ENCODE measurements at places on chromosomes 4 and X. TPM values are rescaled to one million over a fixed set of nuclear protein-coding genes. Genes with fewer than 3 reads are reported as not detected.

GRCh38 chr4:102344954-102345794 is at the start of gene SLC39A8:
SLC39A8 (minus strand) TSS chr4:102345482; CDS start chr4:102344662, 820 bp downstream.
- peak; percentile 84 for DNase-seq

DNA sequence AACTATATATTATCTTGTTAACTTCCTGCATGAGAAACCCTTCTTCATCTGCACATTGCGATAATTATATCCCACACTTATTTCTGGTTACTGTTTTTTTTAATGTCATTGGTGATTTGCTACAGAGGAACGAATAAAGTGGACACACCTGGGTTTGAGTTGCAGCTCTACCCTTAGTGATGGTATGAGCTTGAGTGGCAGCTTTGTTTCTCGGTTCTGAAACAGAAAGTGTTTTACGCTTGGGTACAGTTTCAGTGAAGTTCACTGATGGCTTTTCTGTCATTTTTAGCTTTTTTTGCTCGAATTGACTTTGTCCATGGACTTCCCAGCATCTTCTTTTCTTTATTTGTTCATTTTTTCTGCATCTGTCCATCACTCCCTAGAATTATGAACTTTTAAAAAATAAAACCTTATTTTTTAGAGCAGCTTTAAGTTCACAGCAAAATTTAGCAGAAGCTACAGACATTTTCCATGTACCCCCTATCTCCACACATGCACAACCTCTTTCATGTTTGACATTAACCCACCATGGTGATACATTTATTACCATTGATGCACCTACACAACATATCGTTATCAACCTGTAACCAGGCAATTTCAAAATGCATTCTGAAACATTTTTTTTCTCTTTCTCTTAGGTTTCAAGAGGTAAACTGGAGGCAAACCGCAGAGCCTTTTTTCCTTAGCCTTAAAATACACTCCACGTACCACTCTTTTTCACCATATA is 1041.6 kb upstream of the PRKX start:
- DNase-seq, result no peak

DNA sequence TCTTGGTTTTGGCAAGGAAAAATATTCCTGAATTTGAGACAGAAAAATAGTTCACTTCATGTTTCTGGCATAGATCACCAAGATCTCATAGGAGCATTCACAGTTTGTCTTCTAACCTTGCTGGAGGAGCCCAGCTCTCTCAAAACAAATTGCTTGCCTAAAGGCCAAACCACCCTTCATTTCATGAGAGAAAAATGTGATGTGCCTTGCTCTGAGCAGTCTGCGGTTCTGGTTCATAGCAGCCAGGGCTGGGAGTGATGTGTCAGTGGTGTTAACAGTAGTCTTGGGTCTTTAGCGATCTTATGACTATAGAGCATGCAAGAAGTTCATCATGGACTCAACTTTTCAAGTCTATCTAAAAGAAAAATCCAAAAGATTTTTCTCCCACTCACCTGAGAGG is 183.3 kb downstream of the DCLK2 start:
- DNase-seq, result no peak

DNA sequence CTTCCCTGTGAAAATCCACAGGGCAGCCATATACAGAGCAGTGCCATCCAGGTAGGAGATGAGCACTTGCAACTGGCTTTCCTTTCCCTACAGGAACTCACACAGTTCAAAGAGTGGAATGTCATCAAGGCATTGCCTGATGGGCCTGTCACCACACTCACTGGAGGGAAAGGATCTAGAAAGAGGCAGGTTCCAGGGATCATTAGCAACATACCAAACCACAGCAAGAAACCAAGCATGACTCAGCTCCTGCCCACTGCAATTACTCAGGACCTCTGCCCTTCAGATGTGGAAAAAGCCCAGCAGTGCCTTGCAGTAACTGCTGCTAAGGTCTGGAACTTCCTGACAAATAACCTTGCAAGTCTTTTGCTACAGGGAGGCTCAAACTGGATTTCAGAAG is 101.2 kb downstream of the ZNF674 start:
- no peak for DNase-seq

GRCh38 chr4:76373919-76374552 is 46.9 kb downstream of the CCDC158 start:
- no peak for DNase-seq

- DNase-seq, result no peak
These were observed 8.7 kb downstream of the RNF212 start for GRCh38 chr4:1104647-1105046.

GRCh38 chr4:174835536-174835935 is 6.5 kb upstream of the GLRA3 start:
- DNase-seq, result no peak

DNA sequence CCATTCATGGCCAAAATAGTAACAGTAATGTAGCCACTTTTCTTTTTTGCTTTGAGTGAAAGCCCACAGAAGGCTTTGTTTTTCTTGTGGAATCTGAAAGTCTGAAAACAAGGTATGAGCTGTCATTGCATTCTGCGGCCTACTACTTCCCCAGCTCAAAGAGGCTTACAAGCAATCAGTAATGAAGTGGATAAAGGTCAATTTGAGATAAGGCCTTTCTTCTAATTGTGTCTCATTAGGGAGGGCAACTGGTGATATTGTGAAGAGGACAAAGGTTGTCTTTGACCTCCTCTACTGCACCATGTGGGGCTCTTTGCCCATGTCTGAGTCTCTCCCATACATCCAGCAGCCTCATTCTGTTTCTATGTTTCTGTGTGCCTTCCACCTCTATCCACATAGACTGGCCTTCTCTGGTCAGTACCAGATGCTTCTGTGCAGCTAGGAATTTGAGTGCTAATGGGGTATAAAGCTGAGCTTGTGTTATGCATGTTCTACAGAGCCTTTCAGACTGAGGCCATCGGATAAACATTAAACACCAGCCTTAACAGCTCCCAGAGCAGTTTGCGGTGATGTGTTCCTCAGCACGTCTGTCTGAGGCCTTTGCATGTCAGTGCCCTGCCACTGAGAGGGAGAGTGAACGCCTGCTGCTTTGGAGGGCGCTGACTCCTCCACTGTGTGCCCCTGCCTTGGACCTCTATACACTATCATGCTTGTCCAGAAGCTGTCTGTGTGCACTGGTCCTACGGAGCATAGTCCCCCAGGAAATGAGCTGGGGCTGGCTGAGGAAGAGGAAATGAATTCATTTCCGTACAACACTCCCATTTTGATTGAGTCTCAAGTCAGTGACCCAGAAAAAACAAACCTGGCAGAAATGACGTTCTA is 80.2 kb downstream of the SH2D1A start:
- no peak for DNase-seq

DNA sequence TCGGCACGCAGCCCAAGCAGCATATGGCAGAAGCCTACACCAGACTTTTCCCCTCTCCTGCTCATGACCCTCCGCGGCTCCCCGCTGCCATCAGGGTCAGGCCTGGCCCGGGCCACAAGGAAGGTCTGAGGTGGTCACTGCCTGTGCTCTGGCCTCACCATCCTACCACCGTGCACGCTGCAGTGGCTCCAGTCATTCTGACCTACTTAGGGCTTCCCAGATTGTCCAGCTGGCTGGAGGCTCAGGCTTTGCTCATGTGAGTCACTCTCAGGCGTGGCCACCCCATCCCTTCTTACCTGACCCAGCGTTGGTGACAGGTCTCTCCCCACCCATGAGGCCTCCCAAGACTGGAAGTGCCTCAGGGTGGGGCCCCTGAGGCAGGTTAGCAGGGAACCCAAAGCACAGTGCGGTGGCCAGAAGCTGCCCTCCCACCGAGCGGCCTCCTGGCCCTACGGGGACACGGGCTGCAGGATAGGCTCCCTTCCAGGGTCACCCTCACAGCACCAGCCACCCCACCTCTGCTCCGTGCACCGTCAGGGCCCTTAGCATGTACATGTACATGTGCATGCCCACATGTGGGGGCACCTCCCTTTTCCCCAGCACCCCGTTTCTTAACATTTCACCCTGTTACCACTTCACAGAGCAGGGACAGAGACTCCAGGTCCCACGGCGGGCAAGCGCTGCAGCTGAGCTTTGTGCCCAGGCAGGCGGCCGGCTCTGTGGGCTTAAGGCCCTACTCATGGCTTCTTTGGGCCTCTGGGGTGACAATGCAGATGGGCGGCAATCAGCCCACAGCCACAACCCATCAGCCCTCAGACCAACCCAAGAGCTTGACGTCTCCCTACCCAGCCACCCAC is 2.2 kb downstream of the TREX2 start:
- no peak for DNase-seq

DNA sequence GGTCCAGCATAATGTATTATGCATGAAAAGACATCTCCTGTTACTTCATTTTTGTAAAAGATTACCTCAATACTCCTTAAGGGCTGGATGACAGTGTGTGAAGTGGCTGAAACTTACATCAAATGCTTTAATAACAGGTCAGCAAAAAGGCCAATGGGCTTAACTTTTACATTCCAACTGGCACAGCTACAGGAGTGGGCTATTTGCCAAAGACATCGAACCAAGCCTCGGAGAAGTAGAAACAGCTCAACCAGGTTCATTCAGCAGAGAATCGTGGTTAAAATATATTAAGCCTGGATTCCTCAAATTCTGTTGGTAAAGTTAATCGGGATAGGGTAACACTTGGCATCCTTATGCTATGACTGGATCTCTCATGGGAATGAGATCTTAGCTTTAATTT is 639.7 kb downstream of the TRIML1 start:
- DNase-seq, result no peak

DNA sequence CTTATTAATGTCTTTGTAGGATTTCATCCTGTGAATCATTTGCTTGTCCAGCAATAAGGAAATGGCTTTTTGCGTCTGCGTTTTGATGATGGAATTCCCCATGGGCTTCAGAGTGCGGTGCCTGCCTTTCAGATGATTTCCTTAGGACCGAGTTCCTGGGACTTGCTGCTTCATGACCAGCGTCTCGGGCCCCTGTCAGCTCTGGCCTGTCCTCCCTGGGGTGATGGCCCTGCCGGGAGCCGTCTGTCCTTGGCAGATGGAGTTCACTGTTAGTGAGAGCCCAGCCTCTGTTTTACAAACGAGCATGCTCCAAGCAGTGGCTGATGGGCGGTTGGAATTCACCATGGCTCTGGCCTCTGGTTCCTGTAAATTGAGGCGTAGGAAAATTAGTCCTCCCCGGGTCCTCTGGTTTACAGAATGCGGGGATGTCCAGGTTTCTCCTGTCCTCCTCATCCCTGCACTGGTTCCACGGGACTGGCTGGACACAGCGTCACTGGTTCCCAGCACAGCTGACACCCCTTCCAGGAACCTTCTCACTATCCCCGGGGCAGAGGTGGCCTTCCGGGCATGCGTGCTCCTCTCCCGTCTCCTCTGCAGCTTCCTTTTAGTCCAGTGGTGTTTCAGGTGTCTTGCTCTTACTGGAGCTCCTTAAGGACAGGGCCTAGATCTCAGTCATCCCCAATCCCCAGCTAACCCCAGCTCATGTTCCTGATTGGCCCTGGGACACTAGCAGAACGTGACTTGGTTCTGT is 34.9 kb downstream of the TBC1D14 start:
- DNase-seq, result no peak

- DNase-seq, result no peak
These were observed 10.5 kb upstream of the KLHL5 start for GRCh38 chr4:39051492-39051891.

- no peak for DNase-seq
These were observed 15.1 kb upstream of the ABLIM2 start for GRCh38 chr4:8173492-8174242.

DNA sequence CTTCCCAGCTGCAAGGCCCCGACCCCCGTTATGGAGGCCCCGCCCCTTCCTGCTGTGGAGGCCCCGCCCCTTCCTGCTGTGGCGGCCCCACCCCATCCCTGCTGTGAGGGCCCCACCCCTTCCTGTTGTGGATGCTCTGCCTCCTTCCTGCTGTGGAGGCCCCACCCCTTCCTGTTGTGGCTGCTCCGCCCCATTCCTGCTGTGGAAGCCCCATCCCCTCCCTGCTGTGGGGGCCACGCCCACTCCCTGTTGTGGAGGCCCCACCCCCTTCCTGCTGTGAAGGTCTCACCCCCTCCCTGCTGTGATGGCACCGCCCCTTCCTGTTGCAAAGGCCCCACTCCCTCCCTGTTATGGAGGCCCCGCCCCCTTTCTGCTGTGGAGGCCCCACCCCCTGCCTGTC is 104.9 kb upstream of the PSAPL1 start:
- DNase-seq, result no peak

DNA sequence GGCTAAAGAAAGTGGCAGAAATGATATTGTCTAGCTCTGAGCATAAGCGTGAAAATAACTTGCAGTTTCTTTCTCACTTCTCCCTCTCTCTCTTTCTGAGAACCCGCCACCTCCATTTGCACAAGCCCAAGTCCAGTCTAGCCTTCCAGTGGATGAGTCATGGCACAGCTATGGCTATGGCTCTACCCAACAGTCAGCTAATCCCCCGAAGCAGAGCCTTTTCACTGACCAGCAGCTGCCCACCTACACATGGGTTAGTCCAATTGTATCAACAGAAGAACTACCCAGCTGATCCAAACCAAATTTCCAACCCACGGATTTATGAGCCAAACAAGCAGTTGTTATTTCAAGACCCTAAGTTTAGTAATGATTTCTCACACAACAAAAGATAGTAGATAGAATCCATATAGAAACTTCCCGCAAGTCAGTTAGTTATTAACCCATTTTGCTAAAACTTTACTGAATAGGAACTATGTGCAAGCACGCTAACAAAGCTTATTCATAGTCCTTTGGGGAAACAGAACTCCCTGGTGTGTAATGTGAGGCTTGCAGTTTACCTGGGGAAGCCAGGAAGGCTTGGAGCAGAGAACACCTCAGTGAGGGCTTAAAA is 282.3 kb downstream of the INPP4B start:
- no peak for DNase-seq

- DNase-seq, result no peak
These were observed 257.7 kb downstream of the PRDM5 start for GRCh38 chr4:120664851-120665250.

GRCh38 chrX:42776195-42776594 is 1.8 kb downstream of the PPP1R2C start:
- DNase-seq, result peak; percentile 18

- no peak for DNase-seq
These were observed 143.0 kb downstream of the STIM2 start for GRCh38 chr4:27003642-27004113.

The SULT1E1 gene
- total RNA-seq, result 0.29 TPM

The PAGE2B gene
- not detected for total RNA-seq

The CXorf65 gene
- not detected for total RNA-seq

The CCSER1 gene
- total RNA-seq, result 5.4 TPM

The CSN1S1 gene
- not detected for total RNA-seq

The LARP1B gene
- total RNA-seq, result 23.0 TPM

The DCAF12L2 gene
- total RNA-seq, result 0.46 TPM

The UGT2B15 gene
- total RNA-seq, result 826 TPM

The SHOX gene
- total RNA-seq, result not detected
